A549 (cell line): ENCODE measurements at places on chromosomes 1 and 21. TPM values are rescaled to one million over a fixed set of nuclear protein-coding genes. Genes with fewer than 3 reads are reported as not detected.

- no peak for DNase-seq
Observed at GRCh38 chr21:45258466-45258865, 29.2 kb downstream of the POFUT2 start.

Gene PTPRC
- not detected in 3 replicates for polyA plus RNA-seq

DNA sequence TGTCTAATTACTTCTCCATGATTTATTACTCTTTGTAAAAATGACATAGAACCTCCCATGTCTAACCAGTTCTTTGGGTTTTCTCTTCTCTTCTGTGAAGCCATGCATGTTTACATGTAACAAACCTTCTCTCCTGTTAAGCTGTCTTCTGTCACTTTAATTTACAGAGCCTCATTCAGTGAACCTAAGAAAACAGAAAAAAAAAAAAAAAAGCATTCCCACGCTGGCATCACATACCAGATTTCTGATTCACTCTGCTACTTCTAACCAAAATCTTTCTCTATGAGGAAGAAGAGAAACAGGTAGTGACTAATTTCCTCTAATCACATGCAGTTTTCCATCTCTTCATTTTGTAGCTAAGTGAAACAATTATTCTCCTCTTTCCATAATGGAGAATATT is 141.4 kb upstream of the CXADR start:
- DNase-seq, result no peak

DNA sequence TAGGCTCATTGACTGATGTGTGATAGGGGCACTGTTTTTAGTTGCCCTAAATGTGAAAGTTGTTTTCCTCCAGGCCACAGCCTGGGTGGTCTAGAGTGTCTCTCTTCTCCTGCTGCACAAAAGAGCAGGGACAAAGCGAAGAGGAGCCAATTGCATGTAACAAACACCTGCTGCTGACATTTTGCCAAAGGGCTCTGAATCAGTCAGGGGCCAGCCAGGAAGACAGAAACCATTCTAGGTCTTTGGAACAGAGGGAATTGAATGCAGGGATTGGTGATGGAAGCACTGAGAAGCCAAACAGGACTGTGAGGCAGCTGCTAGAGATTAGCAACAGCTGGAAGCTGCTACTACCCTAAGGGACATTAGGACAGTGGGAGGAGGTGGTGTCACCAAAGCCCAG is 185.3 kb upstream of the POU3F1 start:
- no peak for DNase-seq

DNA sequence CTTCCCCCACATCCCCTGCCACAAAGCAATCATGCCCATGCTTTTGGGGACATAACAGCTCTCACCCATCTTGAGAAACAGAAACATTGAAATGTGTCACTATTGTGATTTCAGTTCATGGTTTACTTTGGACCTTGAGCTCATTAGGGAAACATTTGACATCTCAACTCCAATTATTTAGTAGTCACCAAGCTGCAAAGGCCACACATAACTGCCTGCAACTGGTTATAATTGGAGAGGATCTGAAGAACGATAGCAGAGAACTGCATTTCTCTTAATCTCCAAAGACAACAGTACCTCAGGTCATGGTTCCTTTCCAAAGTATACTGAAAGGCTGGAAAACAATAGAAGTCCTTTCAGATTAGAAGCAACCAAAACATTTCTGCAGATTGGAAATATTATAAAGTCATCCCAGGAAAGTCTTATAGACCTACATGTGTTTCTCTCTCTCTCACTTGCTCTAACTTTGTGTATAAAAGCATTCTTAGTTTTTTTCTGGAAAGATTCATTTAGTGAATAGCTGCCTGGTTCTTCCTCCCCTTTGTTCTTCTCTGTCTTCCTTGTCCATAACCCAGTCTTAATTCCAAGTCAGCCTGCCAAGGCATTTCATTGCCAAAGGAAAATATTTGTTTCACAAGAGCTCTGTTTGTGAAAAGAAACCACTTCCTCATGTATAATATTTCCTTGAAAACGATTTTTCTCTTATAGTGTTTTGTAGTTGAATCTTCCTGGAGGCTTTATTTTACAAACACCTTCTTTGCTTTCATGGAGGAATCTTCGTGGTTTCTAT is 426.8 kb downstream of the ADGRL2 start:
- DNase-seq, result no peak

- DNase-seq, result no peak
Observed at GRCh38 chr21:35857095-35857494, 203.2 kb downstream of the SETD4 start.

DNA sequence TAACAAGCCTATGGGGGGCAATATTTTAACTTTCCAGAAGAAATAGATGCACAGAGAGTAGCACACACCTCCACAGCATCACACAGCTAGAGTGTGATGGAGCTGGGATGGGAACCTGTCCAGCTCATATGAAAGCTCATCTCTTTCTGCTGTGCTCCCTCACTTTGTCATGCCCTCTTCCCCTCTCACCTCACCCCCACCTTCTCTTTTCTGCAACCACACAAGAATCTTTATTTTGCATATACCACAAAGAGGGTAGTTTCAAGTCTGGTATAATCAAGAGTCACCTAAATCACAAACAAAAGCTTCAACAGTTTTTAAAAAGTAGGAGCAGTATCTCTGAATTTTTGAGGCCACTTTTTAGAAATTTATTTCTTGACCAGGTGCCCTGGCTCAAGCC is 22.6 kb downstream of the FOXD2 start:
- no peak for DNase-seq

GRCh38 chr1:119767486-119767885 is 1.2 kb downstream of the HMGCS2 start:
- DNase-seq, result no peak

Gene CD52
- polyA plus RNA-seq, result not detected in 3 replicates

Gene GPR37L1
- polyA plus RNA-seq, result 0.08 to 0.09 TPM (median 0.09 TPM) in 3 replicates

Gene AADACL4
- polyA plus RNA-seq, result not detected in 3 replicates

GRCh38 chr1:33815061-33815460 is 48.8 kb upstream of the HMGB4 start:
- DNase-seq, result no peak

DNA sequence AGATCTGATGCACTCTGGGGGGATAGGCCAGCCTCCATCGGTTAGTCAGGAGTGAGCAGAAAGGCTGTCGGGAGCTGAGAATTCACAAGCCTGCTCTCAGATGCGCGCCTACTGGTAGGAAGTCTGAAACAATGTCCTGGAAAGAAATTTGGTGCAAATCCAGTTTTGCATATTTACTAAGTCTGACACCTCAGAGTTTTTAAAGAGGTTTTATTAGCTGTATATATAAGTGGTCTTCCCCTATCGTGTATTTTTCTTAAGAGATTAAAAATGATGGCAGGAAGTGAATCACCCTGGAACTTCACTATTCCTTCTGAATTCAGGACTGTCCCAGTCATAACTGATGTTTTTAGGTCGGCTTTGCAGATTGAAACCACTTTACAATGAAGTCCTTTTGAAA is 99.8 kb upstream of the C1orf105 start:
- no peak for DNase-seq

DNA sequence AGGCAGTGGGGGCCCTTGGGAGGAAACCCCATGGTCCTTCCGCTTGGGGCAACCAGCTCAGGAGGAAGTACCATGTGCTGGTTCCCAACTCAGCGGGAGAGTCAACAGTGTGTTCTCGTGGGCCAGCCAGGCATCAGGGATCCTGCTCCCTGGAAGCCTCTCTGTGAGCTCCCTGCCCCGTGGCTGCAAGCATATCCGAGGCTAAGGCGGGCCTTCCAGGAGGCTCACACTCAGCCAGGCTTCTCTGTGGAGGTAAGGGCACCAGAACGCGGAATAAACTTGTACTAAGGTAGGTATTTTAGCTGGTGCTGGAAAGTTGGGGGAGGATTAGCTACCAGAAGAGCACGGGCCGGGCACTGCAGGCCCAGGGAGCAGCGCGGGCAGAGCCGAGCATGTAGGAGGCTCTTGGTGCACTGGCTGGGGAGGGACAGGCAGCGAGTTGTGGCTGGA is 74.7 kb upstream of the POU3F1 start:
- DNase-seq, result no peak

Gene SAMD11
- 32.9 to 52.8 TPM (median 46.2 TPM) in 3 replicates for polyA plus RNA-seq

- no peak for DNase-seq
Observed at GRCh38 chr21:30758306-30758705, 3.1 kb upstream of the KRTAP21-1 start.
